ENCODE measurements at places on chromosomes 2 and 18. TPM values are rescaled to one million over a fixed set of nuclear protein-coding genes. Genes with fewer than 3 reads are reported as not detected.

The SCG2 gene
- not detected for total RNA-seq

The LINC00305 gene
- not detected for total RNA-seq

The CYP1B1 gene
- total RNA-seq, result 0.13 TPM

The DPYSL5 gene
- under 0.01 TPM for total RNA-seq

The PAX8 gene
- total RNA-seq, result under 0.01 TPM

The DRC1 gene
- total RNA-seq, result not detected

The SKOR2 gene
- not detected for total RNA-seq

The PARD6G gene
- 34.7 TPM for total RNA-seq

The COL4A3 gene
- total RNA-seq, result not detected

The KCNJ3 gene
- not detected for total RNA-seq

The CHRND gene
- total RNA-seq, result not detected
